Stimulated activated CD4-positive, alpha-beta T cell treated with anti-CD3 and anti-CD28 coated beads, TNF-alpha, amount 100 ng/mL, for 1 hour (primary cell): ENCODE measurements at places on chromosomes 4 and X.

DNA sequence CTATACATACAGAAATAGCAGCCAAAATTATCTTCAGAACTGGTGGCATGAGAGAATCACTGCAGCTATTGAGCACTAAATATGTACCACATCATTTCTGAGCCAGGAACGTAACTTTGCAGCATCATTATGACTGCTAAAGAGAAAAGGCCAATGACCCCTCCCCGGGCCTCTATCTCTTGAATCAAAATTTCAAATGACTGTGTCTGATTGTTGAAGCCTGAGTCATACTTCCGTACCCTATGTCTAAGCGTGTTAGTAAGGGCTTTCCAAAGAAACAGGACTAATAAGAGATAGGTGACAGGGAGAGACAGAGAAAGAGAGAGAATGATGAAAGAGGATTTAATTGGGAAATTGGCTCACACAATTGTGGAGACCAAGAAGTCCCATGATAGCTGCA, 445.5 kb upstream of the SPANXN1 start:
- DNase-seq: no peak

- DNase-seq: no peak
Measured at GRCh38 chr4:181569553-181569952, 673.6 kb upstream of the TENM3 start.

GRCh38 chr4:25928379-25929297, 14.6 kb downstream of the SMIM20 start:
- no peak for DNase-seq

- DNase-seq: no peak
Measured at GRCh38 chr4:129350834-129351721, 255.1 kb downstream of the C4orf33 start.

DNA sequence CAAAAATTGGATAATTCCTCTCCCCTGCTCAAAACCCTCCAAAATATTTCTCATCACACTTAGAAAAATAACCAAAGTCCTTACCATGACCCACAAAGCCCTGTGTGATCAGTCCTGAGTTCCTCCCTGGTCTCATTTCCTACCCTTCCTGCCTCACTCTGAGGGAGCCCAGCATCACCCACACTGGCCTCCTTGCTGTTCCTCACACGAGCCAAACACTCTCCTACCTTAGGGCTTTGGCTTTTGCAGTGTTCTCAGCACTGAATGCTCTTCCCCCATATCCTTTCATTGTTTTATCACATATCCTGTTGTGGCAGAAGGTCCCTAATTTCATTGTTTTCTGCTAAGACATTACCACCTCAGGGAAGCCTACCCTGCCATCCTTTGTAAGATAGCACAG, 12.2 kb downstream of the MGAT4D start:
- DNase-seq: no peak

GRCh38 chr4:55706541-55706940, 70.4 kb upstream of the NMU start:
- DNase-seq: no peak

DNA sequence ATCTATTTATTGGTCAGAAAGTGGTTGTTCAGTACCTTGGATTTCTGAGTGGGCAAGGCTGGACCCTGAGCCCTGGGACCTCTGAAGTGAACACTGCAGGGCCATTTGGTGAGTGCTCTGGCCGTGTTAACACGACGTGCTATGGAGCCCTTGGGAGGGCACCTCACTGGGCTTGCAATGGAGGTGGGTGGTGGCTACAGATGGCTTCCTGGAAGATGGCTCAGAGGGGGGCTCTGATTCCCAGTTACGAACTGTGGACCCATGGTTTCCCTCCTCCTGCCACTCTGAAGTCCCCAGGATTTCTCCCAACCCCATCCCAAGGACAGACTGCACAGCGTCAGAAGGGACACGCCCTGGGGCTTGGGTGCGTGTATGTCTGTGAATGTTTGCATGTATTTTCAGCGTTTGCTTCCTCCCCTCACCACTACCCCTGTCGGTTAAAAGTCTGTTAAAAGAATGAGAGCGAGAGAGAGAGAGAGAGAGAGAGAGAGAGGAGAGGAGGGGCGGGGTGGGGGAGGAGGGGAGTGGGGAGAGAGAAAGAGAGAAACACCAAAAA, 3.7 kb upstream of the RHOH start:
- no peak for DNase-seq

- no peak for DNase-seq
Measured at GRCh38 chr4:212438-213188, 88.3 kb downstream of the ZNF718 start.

DNA sequence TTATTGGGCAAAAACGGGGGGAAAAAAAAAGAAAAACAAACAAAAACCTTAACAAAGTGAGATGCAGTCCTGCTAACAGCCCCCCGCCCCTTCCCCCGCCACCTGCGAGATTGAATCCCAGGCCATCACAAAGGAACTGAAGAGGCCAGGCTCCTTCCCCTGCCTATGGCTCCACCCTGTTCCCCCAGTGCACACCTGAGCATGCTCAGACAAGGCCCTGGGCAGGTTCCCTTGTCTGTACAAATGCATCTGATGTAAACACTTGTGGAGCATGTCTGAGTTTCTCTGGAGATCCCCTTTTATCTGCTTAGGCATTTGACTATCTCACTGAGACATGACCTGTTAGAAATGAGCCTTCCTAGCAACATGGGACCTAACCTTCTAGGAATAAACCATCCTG, 983.7 kb upstream of the PABPC4L start:
- no peak for DNase-seq

GRCh38 chr4:125828346-125828745, 513.6 kb downstream of the FAT4 start:
- no peak for DNase-seq

GRCh38 chr4:187883049-187883448, 112.5 kb upstream of the ZFP42 start:
- DNase-seq: no peak
